ENCODE measurements at places on chromosomes 13 and 19.
A peak's percentile ranks its signal among the peaks of the same experiment; 100 is the strongest.

GRCh38 chr19:32138416-32138815 lies 207.0 kb upstream of the ZNF507 start:
- no peak overlapping the region for H3K4me3 ChIP-seq
- no peak overlapping the region for H3K27ac ChIP-seq
- DNase-seq, result peak; percentile 18

- H3K27ac ChIP-seq, result no peak overlapping the region
- H3K4me1 ChIP-seq, result peaks cover 29% of the 10 kb centered on the region
- peak; percentile 28 for DNase-seq
- H3K36me3 ChIP-seq, result no peaks in the 10 kb centered on the region
- peaks cover 27% of the 10 kb centered on the region for H3K27me3 ChIP-seq
Measured at GRCh38 chr19:35642798-35643254, 1.3 kb downstream of the ETV2 start.

GRCh38 chr19:5932146-5932545 lies 18.1 kb downstream of the CAPS start:
- H3K36me3 ChIP-seq, result 0 out of 2 replicates have a peak, but pooled peaks cover 6% of the 10 kb centered on the region
- H3K27ac ChIP-seq, result no peak overlapping the region
- no peak for DNase-seq
- no peak overlapping the region for H3K4me3 ChIP-seq
- H3K4me1 ChIP-seq, result no peaks in the 10 kb centered on the region

- peak overlapping the region; percentile 6 for H3K4me3 ChIP-seq
- H3K36me3 ChIP-seq, result no peaks in the 10 kb centered on the region
- peak; percentile 18 for DNase-seq
- peaks cover 7% of the 10 kb centered on the region for H3K4me1 ChIP-seq
- peak overlapping the region; percentile 8 for H3K27ac ChIP-seq
Measured at GRCh38 chr13:60696602-60697001, 299.6 kb downstream of the TDRD3 start.

GRCh38 chr19:47469719-47470118 lies 2.0 kb downstream of the SLC8A2 start:
- H3K4me3 ChIP-seq, result no peak overlapping the region
- H3K27ac ChIP-seq, result no peak overlapping the region
- peaks cover 8% of the 10 kb centered on the region for H3K27me3 ChIP-seq
- H3K4me1 ChIP-seq, result peaks cover 29% of the 10 kb centered on the region
- H3K36me3 ChIP-seq, result no peaks in the 10 kb centered on the region

- H3K4me1 ChIP-seq, result peaks cover 14% of the 10 kb centered on the region
- no peak overlapping the region for H3K27ac ChIP-seq
- peak; percentile 85 for DNase-seq
- no peaks in the 10 kb centered on the region for H3K36me3 ChIP-seq
- H3K4me3 ChIP-seq, result no peak overlapping the region
Measured at GRCh38 chr13:99916366-99917103, 55.0 kb downstream of the ZIC5 start.

- H3K36me3 ChIP-seq, result no peaks in the 10 kb centered on the region
- no peak overlapping the region for H3K27ac ChIP-seq
- 0 out of 2 replicates have a peak, but pooled peaks cover under 1% of the 10 kb centered on the region for H3K4me1 ChIP-seq
- H3K4me3 ChIP-seq, result no peak overlapping the region
- peaks cover 14% of the 10 kb centered on the region for H3K27me3 ChIP-seq
- no peak for DNase-seq
Measured at GRCh38 chr13:84032116-84032515, 149.8 kb upstream of the SLITRK1 start.

DNA sequence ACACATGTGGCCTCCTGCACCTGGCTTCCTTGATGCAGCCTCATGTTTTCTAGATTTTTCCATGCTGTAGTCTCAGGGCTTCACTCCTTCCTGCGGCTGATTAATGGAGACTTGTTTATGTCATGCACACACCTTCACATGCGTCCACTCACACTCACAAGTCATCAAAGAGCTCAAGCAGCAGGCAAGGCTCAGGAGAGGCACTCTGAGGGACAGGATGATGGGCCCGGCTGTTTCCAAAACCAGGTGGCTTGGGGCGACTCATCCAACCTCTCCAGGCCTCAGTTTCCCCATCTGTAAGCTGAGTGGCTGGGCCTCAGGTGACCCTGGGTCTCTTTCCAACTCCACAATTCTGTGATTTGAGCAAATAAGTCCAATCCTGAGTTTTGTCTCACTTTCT lies 36.9 kb downstream of the RASA3 start:
- no peak for DNase-seq
- H3K4me3 ChIP-seq, result no peak overlapping the region
- H3K27ac ChIP-seq, result no peak overlapping the region
- no peaks in the 10 kb centered on the region for H3K27me3 ChIP-seq

DNA sequence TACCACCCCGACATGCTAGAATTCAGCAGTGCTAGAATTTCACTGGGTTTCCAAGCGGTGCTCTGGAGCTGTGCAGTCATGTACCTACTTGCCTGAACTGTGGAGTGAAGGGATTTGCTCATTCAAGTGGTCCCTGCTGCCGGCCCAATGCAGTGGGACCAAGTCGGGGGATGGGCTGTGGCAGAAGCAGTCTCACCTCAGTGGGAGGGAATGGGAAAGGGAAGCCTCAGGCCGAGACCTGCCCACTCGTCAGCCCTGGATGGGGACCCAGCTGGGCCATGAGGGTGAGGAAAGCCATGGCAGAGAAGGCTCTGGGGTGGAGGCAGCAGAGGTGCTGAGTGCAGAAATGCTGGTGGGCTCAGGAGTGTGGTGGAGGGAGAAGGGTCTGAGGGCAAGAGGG lies 14.9 kb downstream of the KLHL26 start:
- no peaks in the 10 kb centered on the region for H3K36me3 ChIP-seq
- peaks cover 9% of the 10 kb centered on the region for H3K4me1 ChIP-seq
- H3K27ac ChIP-seq, result no peak overlapping the region
- H3K4me3 ChIP-seq, result no peak overlapping the region
- H3K27me3 ChIP-seq, result no peaks in the 10 kb centered on the region

DNA sequence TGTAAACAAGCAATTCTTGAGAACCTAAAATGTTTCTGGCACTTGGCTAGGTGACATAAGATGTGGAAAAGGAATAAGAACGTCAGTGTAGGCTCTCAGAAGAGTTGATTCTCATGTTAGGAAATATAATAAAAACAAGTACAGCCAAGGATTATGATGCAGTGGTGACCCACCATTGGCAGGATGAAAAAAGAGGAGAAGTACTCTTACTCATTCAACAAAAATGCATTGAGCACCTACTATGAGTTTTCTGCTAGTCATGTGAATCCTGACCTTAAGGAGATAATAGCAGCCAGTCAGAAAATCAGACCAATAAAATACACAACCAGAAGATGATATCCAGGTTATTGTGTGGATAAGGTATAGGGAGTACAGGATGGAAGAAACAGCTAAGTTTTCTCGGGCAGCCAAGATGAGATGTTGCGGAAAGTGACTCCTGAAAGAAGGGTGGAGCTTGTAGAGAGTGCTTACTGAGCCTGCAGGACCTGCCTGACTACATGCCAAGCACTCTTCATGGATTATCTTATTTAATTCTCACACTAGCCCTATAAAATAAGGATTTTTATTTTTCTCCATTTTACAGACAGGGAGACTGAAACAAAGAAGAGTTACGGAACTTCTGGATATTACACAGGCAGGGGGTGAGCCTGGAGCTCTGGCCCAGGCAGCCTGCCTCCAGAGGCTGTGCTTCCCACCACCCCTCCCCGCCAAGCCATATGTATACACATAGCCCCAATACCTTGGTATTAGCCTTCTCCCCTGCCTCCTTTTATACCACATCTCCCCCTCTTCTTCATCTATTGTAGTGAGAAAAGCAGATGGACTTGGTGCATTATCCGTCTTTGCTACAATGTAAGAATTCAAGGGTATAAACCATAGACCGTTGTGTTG lies 58.0 kb downstream of the TGDS start:
- DNase-seq, result no peak
- no peaks in the 10 kb centered on the region for H3K36me3 ChIP-seq
- H3K27me3 ChIP-seq, result no peaks in the 10 kb centered on the region
- no peak overlapping the region for H3K4me3 ChIP-seq
- H3K4me1 ChIP-seq, result peaks cover 10% of the 10 kb centered on the region

- H3K27ac ChIP-seq, result no peak overlapping the region
- H3K4me3 ChIP-seq, result no peak overlapping the region
- H3K4me1 ChIP-seq, result no peaks in the 10 kb centered on the region
- DNase-seq, result peak; percentile 83
- H3K27me3 ChIP-seq, result no peaks in the 10 kb centered on the region
Measured at GRCh38 chr13:91647361-91647990, 249.1 kb downstream of the GPC5 start.

GRCh38 chr19:7988307-7988706 lies 17.1 kb downstream of the ELAVL1 start:
- H3K27me3 ChIP-seq, result no peaks in the 10 kb centered on the region
- H3K36me3 ChIP-seq, result peaks cover 23% of the 10 kb centered on the region
- no peaks in the 10 kb centered on the region for H3K4me1 ChIP-seq
- H3K4me3 ChIP-seq, result no peak overlapping the region
- no peak overlapping the region for H3K27ac ChIP-seq
- DNase-seq, result no peak

GRCh38 chr13:57996717-57997116 lies 365.2 kb downstream of the PCDH17 start:
- no peaks in the 10 kb centered on the region for H3K4me1 ChIP-seq
- no peak overlapping the region for H3K27ac ChIP-seq
- H3K36me3 ChIP-seq, result no peaks in the 10 kb centered on the region
- no peak for DNase-seq
- no peaks in the 10 kb centered on the region for H3K27me3 ChIP-seq
- H3K4me3 ChIP-seq, result no peak overlapping the region

DNA sequence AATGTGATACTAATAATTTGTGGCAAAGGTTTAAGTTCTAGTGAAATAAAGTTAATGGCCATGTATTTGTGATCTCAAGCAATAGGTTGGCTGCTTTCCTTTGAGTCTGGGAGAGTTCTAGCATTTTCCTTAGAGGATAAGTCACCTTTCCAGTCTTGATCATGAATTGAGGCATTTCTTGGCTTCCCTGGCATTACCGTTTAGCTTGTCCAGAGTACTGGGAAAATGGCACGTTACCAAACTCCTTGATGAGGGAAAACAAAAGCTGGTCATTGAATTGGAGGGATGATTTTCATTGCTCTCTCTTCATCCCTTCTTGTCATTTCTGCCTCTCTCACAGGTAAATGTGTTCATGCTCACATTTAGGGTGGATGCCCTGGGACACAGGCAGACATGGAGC lies 34.0 kb upstream of the SPRY2 start:
- H3K36me3 ChIP-seq, result no peaks in the 10 kb centered on the region
- no peak overlapping the region for H3K4me3 ChIP-seq
- no peaks in the 10 kb centered on the region for H3K4me1 ChIP-seq

GRCh38 chr13:44108331-44108858 lies 228.7 kb downstream of the LACC1 start:
- DNase-seq, result no peak
- H3K36me3 ChIP-seq, result no peaks in the 10 kb centered on the region
- H3K27ac ChIP-seq, result no peak overlapping the region
- no peaks in the 10 kb centered on the region for H3K27me3 ChIP-seq
- H3K4me3 ChIP-seq, result no peak overlapping the region

DNA sequence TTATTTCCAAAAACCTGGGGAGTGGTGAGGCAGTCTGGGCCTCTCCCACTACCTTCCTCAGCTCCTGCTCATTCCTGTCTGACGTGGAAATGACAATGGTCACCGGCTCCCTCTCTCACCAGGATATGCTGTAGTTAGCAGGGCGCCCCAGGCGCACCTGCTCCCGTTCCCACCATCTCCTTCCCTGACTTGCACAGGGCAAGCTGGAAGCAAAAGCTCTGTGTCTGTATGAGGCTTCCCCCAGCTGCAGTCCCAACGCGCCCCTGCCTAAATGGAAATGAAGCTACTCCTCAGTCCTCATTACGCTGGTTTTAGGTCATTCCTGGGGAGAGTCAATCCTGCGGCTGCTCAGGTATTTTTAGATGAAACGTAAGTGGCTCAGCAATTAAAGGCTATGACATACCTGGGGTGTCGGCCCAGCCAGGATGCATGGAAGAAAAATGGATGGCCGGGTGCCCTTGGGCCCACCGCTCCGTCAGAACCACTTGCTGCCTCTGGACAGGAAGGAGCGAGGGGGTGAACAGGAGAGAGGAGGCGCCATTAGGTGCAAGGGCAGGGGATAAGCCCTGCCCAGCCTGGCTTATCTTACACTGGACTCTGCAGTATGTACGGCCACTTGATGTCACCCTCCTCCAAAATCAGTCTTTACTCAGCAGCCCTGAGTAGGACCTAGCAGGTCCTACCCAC lies 32.4 kb downstream of the DHRS12 start:
- peaks cover 19% of the 10 kb centered on the region for H3K4me1 ChIP-seq
- H3K36me3 ChIP-seq, result no peaks in the 10 kb centered on the region
- no peak overlapping the region for H3K27ac ChIP-seq
- no peaks in the 10 kb centered on the region for H3K27me3 ChIP-seq
- no peak overlapping the region for H3K4me3 ChIP-seq
- DNase-seq, result no peak

DNA sequence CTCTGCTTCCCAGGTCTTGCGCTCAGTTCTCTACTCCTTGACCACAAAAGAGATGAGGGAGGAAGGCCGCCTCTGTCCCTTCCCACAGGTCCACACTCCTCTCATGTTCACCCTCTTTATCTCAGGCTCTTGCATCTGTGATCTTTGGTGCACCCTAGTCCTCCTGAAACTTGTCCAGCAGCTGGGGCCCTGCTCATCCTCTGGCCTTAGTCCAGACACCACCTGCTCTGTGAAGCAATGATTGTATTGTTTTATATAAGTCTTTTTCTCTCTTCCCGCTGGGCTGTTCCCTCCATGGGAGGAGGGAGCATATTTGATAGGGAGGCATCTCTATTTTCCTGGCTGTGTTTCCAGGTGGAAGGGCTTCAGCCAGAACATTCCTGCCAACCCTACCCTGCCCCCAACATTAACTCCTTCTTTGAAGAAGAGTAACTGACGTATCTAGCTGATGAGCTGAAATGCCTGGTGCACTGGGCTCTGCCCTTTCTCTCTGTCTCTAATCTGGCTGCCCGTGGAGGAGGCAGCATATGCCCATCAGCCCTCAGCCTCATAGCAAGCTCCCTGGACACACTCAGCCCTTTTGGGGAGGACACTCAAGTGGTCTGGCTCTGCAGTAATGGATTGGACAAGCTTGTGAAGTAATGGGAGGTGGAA lies 38.2 kb upstream of the SIAH3 start:
- no peaks in the 10 kb centered on the region for H3K27me3 ChIP-seq
- no peaks in the 10 kb centered on the region for H3K36me3 ChIP-seq
- no peak overlapping the region for H3K27ac ChIP-seq
- H3K4me3 ChIP-seq, result no peak overlapping the region
- peaks cover 5% of the 10 kb centered on the region for H3K4me1 ChIP-seq

GRCh38 chr13:109611912-109612691 lies 174.3 kb downstream of the IRS2 start:
- no peak overlapping the region for H3K27ac ChIP-seq
- DNase-seq, result no peak
- no peak overlapping the region for H3K4me3 ChIP-seq
- no peaks in the 10 kb centered on the region for H3K27me3 ChIP-seq
- H3K36me3 ChIP-seq, result no peaks in the 10 kb centered on the region

- H3K4me1 ChIP-seq, result no peaks in the 10 kb centered on the region
- DNase-seq, result no peak
- no peaks in the 10 kb centered on the region for H3K27me3 ChIP-seq
- no peaks in the 10 kb centered on the region for H3K36me3 ChIP-seq
- no peak overlapping the region for H3K27ac ChIP-seq
- no peak overlapping the region for H3K4me3 ChIP-seq
Measured at GRCh38 chr13:47519626-47520025, 481.4 kb downstream of the SUCLA2 start.

Data from GM23338 (cell line).